ENCODE measurements at places on chromosomes 7 and 10.

DNA sequence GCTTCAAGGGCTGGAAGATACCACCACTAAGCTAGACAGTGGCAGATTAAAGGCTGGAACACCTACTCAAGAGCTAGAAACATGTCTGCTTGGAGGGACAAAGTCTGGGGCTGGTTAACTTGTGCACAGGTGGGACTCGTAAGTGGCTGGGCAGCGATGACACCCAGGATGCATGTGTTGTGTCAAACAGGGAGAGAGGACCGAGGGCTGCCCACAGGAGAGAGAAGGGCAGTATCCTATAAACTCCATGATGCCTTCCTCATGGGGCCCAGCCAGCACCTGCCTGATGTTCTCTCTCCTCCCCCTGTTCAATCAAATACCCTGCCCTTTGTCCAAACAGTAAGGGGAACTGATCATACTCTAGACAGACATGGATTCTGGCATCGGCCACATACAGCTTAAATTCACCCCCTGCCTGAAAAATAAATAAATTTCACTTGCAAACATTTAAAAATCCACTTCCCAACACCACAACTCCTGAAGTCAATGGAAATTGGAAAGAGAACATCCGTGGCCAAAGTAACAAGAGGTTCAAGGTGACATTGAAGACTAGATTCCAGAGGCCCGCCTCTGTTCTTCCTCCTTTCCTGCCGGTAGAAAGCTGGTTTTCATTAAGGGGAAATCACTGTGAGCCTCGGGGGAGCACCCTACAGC is 50.6 kb downstream of the CHST15 start:
- DNase-seq, result no peak

DNA sequence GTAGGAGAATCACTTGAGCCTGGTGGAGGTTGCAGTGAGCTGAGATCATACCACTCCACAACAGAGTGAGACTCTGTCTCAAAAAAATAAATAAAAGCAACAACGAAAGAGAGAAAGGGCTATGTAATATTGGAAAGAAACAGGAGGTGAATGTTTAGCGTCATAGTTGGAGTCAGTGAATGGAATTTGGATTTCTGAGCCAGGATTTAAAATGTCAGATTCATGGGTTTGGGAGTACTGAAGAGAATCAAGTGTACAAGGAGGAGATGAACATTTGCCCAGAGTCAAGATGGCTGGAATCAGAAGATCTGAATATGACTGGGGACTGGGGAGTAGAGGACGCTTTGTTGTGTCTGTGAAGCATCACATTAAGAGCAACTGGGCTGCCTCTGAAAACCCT is 366.4 kb downstream of the GALNT17 start:
- no peak for DNase-seq

DNA sequence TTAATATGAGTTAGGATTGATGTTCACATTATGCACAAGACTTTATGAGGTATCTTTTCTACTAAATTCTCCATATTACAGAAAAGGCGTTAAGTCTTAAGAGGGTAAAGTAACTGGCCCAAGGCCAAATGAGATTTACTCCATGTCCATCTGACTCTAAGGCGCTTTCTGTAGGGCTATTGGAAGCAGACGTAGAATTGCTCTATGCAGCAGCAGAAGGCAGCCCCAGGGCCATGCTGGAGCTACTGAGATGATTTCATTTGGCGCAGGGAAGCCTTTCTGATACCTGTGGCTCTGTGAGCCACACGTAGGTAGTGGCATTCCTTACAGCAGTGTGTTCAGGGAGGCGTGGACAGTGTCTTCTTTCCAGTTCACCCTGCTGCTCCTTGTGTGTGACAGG is 133.1 kb downstream of the SH2D4B start:
- DNase-seq, result no peak

GRCh38 chr7:2510909-2511768 is 8.4 kb upstream of the LFNG start:
- DNase-seq, result no peak

GRCh38 chr7:146503844-146504243 is 387.2 kb downstream of the CNTNAP2 start:
- no peak for DNase-seq

Data from cortex of kidney (tissue), 1 donor.